ENCODE measurements at places on chromosomes 6 and 20.
A peak's percentile ranks its signal among the peaks of the same experiment; 100 is the strongest.

- DNase-seq, result no peak
These were observed 5.1 kb upstream of the C20orf144 start for GRCh38 chr20:33656783-33657703.

DNA sequence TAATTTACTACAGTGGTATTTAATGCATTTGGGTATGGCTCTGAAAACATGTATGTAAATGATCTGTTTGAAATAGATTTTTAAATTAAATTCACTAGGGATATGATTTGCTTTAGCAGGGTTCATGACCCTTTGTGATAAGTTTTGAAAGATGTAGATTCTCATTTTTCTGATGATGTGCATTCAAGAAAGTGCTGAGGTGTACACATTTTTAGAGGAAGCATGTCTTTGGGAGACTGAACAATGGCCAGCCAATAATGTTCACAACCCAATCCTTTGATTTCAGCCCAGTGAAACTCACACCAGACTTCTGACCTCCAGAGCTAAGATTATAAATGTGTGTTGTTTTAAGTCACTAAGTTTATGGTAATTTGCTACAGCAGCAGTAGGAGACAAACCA is 71.1 kb downstream of the TMEM244 start:
- no peak for DNase-seq

DNA sequence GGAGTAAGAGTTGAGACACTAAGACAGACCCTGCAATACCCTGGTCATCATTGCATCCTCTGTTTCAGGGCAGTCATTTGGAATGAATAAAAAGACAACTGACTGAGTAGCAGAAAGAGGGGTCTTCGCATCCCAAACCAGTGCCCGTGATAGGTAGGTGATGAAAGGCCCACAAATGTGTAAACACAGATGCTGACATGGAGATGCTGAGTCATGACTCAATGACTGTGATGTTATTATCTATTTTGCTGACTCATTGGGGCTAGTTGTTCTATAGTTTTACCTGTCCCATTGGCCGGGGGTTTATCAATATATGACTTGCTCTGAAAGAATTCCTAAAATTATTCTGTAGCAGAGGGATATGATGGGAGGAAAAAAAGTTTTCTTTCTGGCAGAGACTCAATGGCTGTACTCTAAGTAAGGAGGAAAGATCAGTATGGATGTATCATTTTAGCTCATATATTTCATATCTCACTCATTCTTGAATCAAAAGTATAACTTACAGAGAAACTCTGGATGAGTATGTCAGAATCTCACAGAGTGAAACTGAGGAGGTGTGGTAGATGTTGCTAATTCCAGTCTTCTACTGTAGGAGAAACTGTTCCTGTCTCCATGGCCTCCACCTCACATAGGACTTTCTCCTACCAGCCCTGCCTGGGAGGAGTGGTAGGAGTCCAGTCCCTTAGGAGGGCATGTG is 119.9 kb upstream of the PREP start:
- DNase-seq, result peak; percentile 28

DNA sequence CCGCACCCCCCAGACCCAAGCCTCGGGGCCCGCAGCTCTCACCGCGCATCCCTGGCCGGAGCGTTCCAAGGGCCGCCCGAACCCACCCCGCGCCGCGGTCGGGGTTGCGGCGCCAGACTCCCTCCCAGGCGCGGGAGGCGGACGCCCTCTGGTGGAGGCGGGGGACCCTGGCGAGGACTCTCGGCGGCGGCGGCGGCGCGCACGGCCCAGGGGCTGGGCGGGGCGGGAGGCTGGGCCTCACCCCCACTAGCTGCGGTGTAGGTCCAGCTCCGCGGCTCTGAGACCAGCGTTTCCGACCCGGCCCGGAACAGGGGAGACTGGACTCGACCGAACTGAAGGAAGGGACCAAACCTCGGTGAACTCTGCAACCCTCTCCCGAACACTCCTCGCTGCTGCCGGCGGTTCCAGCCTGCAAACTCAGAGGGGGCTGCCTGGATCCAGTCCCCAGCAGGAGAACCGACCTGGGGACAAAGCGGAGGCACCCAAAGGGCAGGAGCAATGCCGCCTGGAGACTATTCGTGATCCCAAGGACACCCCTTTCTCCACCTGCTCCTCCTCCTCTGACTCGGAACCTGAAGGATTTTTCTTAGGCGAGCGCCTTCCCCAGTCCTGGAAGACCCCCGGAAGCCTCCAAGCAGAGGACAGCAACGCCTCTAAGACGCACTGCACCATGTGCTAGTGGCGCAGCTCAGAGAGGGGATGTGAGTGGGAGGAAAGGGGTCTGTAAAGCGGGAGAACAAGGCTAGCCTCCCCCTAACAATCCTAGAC is 859 bp upstream of the TOMM6 start:
- DNase-seq, result peak; percentile 93

GRCh38 chr6:52457096-52457495 is 37.0 kb downstream of the EFHC1 start:
- DNase-seq, result no peak

DNA sequence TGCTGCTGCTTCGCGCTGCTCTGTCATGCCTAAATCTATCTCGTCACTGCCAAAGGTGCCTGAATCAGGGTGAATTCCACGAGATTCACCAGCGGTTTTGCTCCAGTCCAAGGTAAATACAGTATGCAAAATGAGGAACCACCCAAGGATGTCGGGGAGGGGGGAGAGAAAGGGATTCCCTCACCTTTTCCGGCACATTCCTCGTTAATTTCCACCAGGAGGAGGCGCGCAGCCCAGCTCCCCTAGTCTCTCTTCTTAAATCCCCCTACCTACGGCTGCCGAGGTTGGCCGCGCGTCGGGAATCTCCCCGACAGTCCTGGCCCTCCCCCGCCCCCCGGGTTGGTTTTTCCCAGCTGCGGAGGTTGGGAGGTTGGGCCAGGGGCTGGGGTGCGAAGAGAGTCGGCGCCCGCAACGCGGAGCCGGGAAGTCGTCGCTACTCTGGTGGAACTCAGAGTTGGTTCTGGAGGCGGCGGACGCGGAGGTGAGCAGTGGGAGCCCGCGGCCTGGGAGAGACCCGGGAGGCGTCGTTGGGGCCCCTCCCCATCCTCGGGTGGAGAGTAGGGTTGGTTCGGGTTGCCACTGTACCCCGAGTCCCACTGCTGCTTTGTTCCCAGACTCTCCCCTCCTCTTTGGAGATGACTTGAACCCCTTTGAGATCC is at the start of gene TPBG:
Gene TPBG (plus strand): TSS at position 390 of the 659 bp plus-strand sequence. CDS start 1,145 bp downstream, outside the sequence.
- DNase-seq, result no peak

DNA sequence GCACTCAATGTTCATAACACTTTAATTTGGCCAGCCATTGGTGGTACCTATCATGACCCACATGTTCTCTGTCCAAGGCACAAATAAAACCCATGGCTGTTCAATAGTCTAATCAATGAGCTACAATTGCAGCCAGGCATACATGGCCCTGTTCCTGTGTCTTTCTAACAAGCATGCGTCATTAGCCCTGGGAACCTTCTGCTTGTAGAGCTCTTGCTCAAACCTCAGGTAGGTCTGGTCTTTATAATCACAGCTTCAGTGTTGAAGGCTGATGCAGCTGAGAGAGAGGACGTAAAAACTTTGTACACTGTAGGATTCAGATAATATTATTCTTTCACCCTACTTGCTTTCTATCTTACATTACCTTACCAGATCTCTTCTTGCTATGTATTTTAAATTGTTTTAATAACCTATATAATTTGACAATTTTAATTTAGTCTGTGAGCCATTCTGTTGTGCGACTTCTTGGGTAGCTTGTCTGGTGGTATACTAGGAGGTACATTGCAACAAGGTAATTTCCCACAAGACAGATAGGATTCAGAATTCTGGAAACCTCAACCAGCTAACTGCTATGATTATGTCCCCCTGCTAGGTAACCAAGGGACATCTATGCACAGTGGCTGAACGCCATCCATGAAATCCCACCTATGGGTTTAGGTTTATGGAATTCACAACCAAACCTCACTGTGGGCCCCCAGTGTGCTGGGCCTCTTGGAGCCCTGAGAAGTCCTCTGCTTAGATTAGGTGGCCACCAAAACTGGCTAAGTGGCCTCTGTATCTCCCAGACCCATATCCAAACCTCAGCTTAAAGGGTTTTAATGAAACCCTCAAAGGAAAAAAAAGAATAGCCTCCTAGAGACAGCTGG is 55.4 kb upstream of the RIPOR2 start:
- no peak for DNase-seq

- DNase-seq, result no peak
These were observed 164.7 kb upstream of the RIMS1 start for GRCh38 chr6:71721642-71722041.

DNA sequence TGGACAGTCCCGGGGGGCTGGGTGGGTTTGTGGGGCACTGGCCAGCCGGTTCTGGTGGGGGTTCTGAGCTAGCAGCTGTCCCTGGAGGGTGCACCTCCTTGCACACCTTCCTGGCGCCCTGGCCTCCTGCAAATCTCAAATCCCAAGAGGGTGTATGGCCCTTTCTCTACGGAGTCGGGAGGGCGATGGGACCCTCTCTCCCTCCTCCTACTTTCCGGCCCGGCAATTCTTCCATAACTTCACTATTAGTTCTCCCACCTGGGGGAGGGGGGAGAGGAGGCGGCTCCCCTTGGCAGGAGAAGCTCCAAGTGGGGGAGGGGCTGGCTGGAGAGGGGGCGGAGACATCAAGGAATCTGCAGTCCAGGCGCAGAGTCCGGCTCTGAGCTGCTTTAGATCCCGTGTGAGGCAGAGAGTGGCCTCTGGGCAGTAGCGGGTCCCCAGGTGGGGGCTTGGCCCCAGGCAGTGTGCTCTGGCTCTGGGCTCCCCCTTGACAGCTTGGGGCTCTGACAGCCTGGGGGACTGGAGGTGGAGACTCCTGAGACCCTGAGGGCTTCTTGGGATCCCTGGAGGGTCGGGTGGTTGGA is 1.4 kb upstream of the LAMA5 start:
- no peak for DNase-seq

GRCh38 chr6:17250237-17250636 is 30.9 kb upstream of the RBM24 start:
- no peak for DNase-seq

DNA sequence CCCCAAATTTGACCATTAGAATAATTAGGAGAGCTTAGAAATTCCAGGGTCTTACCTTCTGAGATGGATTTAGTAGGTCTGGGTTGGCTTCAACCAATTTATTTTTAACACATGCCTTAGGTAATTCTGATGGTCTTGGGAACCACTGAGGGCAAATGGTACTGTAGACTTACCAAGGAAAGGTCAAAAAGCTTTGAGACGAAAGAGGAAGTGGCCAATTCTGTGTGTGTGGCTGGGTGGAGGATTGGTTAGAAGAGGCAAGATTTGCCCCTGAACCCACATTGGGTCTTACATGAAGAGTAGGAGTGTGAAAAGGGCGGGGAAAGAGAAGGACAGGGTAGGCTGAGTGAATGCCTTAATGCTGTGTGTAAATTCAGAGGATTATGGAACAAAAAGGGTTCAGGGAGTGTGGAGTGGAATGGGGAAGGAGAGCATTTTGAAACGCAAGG is 2.7 kb downstream of the ITCH start:
- DNase-seq, result peak; percentile 47

DNA sequence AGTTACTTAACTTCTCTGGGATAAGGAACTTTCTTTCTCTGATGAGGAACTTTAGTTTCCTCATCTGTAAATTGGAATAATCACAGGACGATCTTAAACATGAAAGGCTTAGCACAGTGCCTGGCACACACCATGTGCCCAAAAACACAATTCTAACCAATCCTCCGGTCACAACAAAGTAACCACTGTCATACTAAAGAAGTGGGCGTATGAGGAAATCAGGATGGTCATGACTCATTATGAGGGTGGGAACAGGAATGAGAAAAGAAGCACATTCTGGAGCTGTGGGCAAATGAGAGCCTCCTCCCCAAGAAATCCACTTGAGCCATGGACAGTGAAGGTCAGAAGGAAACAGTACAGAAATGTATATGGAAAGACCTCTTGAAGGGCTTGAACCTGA is 82.9 kb downstream of the LRFN2 start:
- DNase-seq, result no peak

DNA sequence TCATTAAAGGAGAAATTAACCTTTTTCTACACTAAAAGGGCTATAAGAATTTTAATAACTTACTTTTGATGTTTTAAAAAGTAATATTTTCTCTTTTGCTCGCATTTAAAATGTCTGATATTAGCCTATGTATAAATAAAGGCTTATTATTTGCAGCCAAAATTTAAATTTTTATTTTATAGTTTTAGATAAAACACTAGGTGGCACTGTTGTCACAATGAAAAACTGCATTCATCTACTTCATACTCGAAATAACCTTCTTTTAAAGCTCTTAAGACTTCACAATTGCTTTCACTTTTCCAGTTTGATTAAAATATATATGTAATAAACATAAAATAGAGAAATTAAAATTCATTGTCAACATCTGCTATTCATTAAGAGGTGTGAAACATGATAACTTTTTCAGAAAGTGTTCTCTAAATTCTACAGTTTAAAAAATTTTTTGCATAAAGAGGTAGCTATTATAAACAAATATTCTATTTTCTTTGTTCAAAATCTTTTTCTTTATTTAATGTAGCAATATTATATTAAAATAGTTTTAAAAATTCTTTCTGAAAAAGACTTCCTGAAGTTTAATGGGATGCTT is 78.8 kb upstream of the DEFB112 start:
- DNase-seq, result peak; percentile 14

DNA sequence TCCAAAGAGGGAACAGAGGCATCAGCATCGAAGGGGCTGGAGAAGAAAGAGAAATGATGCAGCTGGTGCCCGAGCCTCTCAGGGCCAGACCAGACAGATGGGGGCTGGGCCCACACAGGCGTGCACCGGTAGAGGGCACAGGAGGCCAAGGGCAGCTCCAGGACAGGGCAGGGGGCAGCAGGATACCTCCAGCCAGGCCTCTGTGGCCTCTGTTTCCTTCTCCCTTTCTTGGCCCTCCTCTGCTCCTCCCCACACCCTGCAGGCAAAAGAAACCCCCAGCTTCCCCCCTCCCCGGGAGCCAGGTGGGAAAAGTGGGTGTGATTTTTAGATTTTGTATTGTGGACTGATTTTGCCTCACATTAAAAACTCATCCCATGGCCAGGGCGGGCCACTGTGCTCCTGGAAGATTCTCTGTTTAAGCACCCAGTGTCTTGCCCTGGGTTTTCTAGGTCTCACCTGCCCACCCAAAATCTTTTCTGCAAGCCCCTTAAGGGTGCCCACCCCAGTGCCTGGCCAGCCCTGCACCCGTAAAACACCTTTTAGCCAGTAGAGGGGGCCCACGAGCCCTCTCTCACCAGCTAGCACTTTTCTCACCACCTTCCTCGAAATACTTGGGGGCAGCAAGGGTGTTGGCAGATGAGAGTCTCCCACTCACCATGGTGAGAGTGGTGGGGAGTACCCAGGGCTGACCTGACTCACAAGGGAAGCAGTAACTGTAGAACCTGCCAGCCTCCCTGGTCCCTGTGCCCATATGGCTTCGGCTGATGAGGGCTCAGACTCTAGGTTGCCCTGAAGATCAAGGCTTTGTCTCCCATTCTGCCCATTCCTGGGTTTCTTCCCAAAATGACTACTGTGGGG is 35.7 kb upstream of the ID1 start:
- peak; percentile 67 for DNase-seq

GRCh38 chr6:11770546-11771466 is 7.8 kb downstream of the ADTRP start:
- DNase-seq, result no peak

GRCh38 chr6:17491416-17492142 is 98.2 kb downstream of the CAP2 start:
- no peak for DNase-seq

GRCh38 chr20:10854976-10855375 is 181.2 kb upstream of the JAG1 start:
- no peak for DNase-seq

Data from activated CD4-positive, alpha-beta T cell treated with anti-CD3 and anti-CD28 coated beads, Interleukin-2, Interleukin-6, amounts not matched to agents 100 ng/mL and 50 ng/mL, durations not matched to agents 16 hours and 8 hours (primary cell).